ENCODE measurements at places on chromosomes 7 and 10.

GRCh38 chr7:13028036-13028824 lies 340.8 kb downstream of the ARL4A start:
- DNase-seq: no peak

- peak; percentile 56 for DNase-seq
These were observed at the start of gene MYO3A for GRCh38 chr10:25933653-25934608. MYO3A (plus strand) TSS chr10:25934229; CDS start chr10:25952111, 17,882 bp downstream.

GRCh38 chr7:4203626-4204512 lies 478.2 kb upstream of the FOXK1 start:
- no peak for DNase-seq

GRCh38 chr10:76576276-76576962 lies 1061.2 kb downstream of the KCNMA1 start:
- DNase-seq: peak; percentile 37

DNA sequence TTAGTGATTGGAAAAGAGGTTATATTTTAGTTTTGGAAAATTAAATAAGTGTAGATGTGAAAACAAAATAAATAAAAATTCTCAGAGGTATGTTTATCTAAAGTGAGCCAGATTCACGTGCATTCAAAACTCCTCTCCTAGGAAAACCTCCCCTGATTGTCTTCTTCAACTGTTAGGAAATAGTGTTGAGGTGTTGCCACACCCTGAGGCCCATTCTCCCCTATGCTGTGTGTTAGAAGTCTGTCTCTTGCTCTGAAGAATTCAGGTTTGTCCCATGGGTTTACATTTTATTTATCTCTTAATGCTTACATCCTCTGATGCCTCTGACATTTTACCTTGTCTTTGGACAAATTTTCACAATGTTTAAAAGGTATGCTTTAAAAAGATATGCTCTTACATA lies 40.3 kb downstream of the PTPRE start:
- DNase-seq: no peak

GRCh38 chr10:25174461-25175230 lies at the start of gene GPR158:
GPR158 (plus strand) TSS chr10:25175001; CDS start chr10:25175421, 420 bp downstream.
- DNase-seq: peak; percentile 55

DNA sequence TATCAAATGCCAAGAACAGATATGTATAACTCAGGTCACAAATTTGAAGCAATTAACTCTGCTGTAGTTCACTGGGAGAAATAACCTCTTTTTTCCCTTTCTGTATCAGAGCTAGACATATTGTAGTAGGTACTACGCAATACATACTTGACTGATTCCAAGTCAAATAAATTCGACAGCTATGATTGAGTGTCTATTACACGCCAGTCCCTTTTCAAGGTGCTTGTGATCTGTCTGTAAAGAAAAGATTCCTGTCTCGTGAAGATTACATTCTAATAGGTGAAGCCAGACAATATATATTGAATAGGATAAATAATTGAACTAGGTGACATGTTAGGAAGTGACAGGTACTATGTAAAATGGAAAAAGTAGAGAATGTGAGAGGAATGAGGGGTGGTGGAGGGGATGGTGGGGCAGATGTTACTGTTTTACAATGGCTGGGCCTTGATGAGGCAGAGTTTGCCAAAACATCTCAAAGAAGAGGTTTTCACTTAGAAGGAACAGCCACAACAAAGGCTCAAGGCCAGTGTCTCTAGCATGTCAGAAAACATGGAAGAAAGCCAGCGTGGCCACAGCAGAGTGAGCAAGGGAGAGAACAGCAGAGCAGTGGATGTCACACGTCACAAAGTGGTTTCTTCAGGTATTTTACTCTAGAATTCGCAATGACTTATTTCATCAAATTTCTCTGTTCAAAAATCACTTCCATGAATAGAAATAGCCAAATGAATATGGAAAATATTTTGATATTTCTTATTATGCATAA lies 282.6 kb upstream of the CACNA2D1 start:
- no peak for DNase-seq

DNA sequence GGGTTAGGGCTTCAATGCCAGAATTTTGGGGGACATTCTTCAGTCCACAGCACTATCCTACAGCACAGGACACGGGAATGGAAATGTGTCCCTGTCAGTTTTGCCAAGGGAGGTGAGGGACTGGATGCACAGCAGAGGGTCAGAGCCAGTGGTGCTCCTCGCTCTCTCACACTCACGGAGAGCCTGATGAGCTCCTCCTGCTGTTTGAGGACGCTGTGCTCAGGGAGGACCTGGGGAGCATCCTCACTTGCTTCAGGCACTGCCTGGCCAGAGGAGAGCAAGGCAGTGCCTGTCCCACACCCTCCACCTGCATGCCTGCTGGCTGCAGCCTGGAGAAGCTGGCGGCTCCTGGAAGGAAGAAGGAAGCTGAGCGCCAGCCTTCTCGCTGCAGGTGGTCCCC lies 58.6 kb downstream of the RAMP3 start:
- DNase-seq: no peak

DNA sequence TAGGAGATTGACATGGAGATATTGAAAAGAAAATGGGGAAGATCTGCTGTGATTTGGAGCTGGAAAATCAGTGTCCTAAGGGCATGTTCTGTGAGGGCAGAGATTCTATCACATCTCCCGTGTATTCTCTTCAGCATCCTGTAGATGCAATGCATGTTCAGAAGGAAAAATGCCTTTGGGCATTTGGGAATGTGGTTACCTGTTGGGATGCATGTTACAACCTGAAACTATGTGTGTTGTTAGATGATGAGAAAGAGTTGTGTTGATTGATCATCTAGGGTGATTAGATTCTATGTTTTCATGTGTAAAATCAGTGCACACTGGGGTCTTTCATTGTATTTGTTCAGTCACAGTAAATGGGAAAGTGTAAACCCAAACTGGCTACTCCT lies 14.7 kb downstream of the CUZD1 start:
- no peak for DNase-seq

DNA sequence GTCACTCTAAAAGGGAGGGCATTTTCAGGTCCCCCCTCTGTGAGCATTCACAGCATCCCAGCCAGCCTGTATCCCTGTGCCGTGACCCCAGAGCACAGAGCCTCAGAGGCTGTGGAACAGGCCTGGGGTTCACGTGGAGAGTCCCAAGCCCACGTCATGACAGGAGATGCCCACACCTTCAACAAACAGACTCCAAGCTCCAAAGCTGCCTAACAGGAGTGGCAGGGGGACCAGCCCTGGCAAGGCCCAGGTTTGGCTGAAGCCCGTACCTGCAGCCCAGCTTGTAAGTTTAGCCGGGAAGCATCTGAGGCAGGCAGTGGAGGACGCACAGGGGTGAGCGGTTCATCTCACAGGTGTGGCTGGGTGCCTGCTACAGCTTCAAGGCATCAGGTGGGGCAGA lies 33.5 kb downstream of the LHPP start:
- no peak for DNase-seq

DNA sequence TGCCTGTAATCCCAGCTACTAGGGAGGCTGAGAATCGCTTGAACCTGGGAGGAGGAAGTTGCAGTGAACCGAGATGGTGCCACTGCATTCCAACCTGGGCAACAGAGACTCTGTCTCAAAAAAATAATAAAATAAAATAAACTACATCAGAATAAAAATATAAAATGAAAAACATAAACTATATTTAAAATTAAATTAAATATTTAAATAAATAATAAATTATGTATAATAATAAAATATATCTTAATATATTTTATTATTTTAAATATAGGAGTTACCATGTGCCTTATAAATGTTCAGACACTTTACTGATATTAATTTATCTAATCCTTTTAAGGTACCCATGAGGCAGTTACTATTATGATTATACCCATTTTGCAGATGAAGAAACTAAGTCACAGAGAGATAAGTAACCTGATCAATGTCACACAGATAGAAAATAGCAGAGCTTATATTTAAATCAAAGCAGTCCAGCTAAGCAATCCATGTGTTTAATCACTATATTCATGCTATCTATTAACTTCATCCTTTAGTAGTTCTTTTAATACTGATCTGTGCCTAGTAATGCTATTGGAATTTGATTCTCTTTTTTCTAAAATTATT lies 30.3 kb upstream of the MET start:
- no peak for DNase-seq

DNA sequence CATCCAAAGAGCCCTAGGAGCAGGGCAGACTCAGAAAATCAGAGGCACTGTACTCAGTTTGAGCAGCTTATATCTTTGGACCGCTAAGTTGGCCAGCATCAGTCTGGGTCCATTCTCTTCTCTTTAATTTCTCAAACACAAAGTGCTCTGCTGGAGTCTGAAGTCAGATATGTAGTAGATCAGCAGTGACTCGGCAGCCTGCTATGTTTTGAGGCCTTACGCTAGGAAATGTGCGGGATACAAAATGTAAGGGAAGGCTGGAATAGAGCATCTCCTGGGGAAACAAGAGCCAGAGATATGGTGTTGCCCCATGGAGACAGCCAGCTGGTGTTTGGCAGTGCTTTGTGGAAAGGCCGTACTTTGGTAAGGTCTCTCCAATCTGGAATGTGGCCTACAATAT lies 60.6 kb upstream of the VKORC1L1 start:
- DNase-seq: peak; percentile 61

DNA sequence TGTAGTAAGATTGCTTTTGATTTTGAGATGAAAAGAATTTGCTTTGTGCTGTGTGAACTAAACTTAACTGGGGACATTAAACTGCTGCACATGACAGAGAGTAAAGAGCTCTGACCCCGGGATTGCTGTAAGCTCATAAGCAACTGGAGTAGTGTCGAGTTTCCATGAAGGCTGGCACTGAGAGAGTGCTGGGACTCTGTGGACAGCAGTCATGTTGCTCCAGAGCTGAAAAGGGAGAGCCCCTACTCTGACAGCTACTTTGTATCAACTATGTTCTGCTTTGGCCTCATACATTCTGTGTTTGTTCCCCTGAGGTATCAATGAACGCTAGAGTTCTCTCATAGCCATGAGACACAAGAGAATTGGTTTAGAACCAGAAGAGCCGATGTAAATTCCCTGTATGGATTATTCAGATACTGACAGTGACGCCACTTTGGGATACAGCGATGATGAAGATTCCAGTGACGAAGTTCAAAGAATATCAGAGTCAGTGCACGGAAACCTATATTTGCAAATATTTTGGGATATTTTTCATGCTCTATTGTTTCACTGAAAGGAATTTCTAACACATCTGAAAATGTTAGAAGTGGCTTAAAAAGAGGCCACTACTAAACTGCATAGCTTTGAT lies 185.9 kb upstream of the DKK1 start:
- no peak for DNase-seq

GRCh38 chr10:69176823-69177222 lies 3.2 kb upstream of the SUPV3L1 start:
- no peak for DNase-seq

GRCh38 chr7:100407285-100408180 lies 21.0 kb downstream of the ZCWPW1 start:
- DNase-seq: peak; percentile 60

DNA sequence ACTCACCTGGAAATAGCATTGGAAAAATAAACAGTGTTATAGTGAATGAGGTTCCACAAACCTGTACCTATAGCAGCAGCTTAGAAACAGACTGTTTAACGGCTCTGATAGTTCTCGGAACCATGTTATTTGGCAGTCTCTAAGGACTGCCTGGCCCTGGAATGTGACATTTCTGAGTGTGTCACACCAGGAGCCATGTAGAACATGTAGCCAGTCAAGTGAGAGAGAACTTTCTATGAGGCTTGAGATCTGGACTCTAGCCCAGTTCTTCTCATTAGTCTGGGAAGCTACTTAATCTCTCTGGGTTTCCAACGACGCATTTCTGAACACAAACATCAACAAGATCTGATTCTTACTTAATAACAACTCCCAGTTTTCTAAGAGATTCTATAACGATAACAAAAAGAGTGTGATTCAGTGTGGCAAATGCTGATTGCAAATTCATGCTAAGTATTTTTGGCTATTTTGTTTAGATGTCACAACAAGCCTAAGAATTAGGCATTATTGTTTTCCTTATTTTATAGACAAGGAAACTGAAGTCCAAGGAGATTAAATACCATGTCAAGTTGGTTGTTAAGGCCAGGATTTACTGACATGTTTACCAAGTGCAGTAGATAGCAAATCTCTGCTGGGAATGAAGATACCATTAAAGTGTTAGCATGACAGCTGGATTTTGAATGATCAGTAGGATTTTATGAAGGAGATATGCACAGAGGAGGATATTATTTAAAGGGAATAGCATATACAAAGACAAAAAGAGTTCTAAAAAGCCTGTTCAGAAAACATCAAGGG lies 47.2 kb downstream of the APBB1IP start:
- peak; percentile 32 for DNase-seq

- no peak for DNase-seq
These were observed 28.3 kb upstream of the CREB5 start for GRCh38 chr7:28383975-28384374.

DNA sequence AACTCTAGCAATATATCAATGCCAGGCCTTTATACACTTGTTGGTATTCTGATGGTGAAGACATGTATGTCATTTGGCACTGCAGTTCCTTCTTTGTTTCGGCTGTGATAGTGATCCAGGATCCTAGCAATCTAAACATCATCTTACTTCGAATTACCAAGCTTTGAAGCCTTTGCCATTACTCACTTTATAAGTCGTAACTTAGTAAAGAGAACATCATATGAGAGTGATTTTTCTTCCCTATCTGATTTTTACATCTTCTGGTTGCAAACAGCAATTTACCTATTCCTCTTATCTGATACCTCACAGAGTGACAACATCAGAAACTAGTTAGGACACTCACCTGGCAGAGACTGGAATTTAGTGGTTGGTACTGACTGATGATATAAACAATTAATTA lies 7.6 kb upstream of the BPGM start:
- no peak for DNase-seq

DNA sequence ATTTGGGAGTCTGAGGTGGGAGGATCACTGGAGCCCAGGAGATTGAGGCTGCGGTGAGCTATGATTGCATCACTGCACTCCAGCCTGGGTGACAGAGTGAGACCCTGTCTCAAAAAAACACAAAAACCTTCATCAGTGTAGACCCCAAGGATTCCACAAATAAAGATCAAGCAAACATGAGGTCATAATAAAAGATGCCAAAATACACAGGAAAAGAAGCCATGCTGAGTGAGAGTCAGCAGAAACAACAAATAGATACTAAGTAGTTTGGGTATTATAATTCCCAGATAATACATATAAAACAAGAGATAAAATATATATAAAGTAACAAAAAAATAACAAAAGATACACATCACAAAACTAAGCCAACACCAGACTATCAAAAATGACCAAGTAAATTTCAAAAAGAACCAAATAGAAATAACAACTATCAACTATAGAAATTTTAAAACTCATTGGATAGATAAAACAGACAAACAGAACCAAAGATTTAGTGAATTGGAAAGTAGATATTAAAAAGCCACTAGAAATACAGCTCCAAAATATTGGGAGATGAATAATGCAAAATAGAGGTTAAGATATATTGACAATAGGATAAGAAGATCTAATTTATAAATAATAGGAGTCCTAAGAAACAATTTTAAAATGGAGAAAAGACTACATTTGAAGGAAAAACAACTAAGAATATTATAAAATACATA lies 48.9 kb upstream of the FHIP2A start:
- DNase-seq: no peak

- no peak for DNase-seq
These were observed 437.3 kb downstream of the PARD3 start for GRCh38 chr10:34377833-34378232.

DNA sequence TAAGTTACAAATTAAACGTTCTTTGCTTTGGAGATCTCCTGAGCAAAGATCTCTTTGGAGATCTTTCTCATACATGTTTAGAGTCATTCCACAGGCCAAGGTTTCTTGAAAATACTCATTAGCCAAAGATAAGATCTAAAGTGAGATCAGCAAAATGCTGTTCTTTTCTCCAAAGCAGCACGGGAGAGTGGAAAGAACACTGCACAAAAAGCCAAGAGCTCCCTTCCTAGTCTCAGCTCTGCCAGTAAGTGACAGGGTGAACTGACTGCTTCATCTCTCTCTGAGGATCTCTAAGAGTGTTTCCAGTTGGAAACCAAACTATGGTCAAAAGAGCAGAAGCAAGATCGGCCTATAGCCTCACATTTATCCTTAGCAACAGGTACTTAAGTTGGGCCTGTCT lies 168.4 kb upstream of the ASAH2 start:
- no peak for DNase-seq
